ENCODE measurements at places on chromosomes 4 and X. TPM values are rescaled to one million over a fixed set of nuclear protein-coding genes. Genes with fewer than 3 reads are reported as not detected.

PABPC5 gene
- total RNA-seq: 7.6 TPM

SSX4B gene
- total RNA-seq: not detected

AVPR2 gene
- 0.33 TPM for total RNA-seq

GABRG1 gene
- total RNA-seq: 1.0 TPM

IRS4 gene
- total RNA-seq: 0.10 TPM

CYBB gene
- total RNA-seq: 0.02 TPM

FAM53A gene
- 0.46 TPM for total RNA-seq

HMX1 gene
- 5.1 TPM for total RNA-seq

LDOC1 gene
- 5.2 TPM for total RNA-seq

SHISA3 gene
- total RNA-seq: not detected

PABPC1L2B gene
- total RNA-seq: not detected

C4orf54 gene
- total RNA-seq: not detected

TMEM255A gene
- 4.0 TPM for total RNA-seq

TLR10 gene
- 0.08 TPM for total RNA-seq

GUCY1B1 gene
- 13.0 TPM for total RNA-seq

ADH1A gene
- not detected for total RNA-seq

COX7B2 gene
- total RNA-seq: not detected

CSAG2 gene
- not detected for total RNA-seq

REPS2 gene
- total RNA-seq: 0.53 TPM

COMMD8 gene
- 70.1 TPM for total RNA-seq

SPANXC gene
- 4.1 TPM for total RNA-seq

EMCN gene
- not detected for total RNA-seq

DGKK gene
- total RNA-seq: not detected

HDX gene
- 4.0 TPM for total RNA-seq

Data from H4 (cell line).